ENCODE measurements at places on chromosomes 5 and 9. TPM values are rescaled to one million over a fixed set of nuclear protein-coding genes. Genes with fewer than 3 reads are reported as not detected.
A peak's percentile ranks its signal among the peaks of the same experiment; 100 is the strongest.

TRPM6 gene
- 1.5 TPM for total RNA-seq

FBXO4 gene
- total RNA-seq = 5.6 TPM

PCDHB11 gene
- total RNA-seq = 8.9 TPM

DNA sequence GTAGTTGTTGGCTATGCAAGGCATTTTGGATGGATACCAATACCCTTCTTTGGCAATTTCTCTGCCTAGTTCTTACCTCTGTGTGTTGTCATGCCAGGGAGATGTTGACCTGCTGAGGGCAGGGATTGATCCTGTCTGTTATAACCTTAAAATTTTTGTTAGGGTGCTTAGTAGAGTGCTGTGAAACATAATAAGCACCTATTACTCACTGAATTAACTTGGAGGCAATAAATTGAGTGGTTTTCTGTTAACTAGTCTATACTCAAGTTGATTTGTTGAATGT is 177.2 kb downstream of the ARHGAP26 start:
- no peak for DNase-seq

- DNase-seq = no peak
These were observed 256.2 kb downstream of the FER start for GRCh38 chr5:109003928-109004327.

- DNase-seq = peak; percentile 44
These were observed 1.0 kb downstream of the CEMIP2 start for GRCh38 chr9:71767163-71767775.

GRCh38 chr9:99726758-99727157 is 94.9 kb upstream of the NR4A3 start:
- peak; percentile 65 for DNase-seq

- DNase-seq = no peak
These were observed 21.0 kb downstream of the LARP1 start for GRCh38 chr5:154776167-154776566.

- DNase-seq = peak; percentile 57
These were observed 65.3 kb downstream of the CSNK1A1 start for GRCh38 chr5:149485655-149486615.

DNA sequence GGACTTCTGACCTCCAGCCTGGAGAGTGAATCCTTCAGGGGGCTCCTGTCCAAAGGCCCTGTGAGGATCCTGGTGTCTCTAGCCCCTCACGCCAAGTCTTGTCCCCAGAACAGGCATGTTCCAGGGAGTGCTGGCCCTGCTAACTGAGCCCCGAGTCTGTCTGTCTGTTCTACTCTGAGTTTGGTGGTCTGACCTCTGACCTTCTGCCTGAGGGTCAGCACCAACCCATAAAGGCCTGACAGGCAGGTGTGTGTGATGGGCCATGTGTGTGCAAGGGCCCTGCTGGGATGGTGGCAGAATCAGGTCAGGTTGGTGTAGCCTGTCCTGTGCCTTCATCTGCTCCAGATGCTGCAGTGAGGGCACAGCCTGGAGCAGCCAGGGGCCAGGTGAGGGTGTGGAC is 46.3 kb downstream of the PHF2 start:
- DNase-seq = no peak

DNA sequence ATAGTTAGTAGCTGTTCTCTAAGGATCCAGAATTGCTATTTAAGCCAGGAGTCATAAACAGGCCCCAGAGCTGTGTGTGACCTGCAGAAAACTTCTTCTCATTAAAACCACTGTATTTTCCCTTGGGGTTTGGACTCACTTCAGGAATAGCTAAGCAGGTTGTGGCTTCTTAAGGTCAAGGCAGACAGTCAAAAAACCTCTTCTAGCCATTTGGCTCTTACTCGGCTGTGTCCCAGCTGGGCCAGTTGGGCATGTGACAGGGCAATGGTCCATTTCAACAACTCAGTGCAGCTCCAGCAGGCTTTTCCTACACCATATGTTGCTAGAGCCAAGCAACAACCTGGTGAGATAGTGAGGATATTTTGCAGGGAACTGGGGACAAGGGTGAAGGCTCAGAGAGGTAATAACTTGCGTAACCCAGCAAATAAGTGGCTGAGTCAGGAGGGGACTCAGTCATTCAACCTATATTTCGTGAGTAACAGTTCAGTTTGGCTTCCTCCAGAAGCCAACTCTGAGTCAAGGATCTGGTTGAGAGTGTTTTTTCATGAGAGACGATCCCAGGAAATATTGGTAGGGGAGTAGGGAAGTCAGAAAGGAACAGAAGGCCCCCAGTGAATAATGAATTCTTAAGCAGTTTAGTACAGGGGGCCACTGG is 115.4 kb upstream of the PPP2R2B start:
- no peak for DNase-seq

DNA sequence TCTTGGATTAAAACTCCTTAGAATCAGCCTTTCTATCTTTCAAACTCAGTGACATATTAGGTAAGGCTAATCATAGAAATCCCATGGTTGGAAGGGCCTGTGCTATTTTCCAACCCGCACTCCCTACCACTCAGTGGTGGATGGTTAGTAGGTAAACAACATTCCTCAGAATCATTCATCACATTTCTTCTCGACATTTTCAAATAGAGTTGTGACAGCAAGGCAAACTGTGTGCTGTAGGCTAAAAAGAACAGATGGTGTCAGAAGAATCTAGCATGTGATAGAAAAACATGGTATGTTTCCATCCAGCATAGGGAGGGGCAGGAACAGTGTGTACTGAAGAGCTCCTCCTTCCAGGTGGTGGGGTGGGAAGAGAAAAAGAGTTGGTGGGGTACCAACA is 227.3 kb upstream of the NMUR2 start:
- DNase-seq = no peak

GRCh38 chr9:18129809-18130334 is 344.1 kb upstream of the ADAMTSL1 start:
- no peak for DNase-seq

GRCh38 chr9:105928416-105928815 is 234.1 kb downstream of the TMEM38B start:
- no peak for DNase-seq

GRCh38 chr5:39146831-39147540 is 72.4 kb downstream of the FYB1 start:
- no peak for DNase-seq

DNA sequence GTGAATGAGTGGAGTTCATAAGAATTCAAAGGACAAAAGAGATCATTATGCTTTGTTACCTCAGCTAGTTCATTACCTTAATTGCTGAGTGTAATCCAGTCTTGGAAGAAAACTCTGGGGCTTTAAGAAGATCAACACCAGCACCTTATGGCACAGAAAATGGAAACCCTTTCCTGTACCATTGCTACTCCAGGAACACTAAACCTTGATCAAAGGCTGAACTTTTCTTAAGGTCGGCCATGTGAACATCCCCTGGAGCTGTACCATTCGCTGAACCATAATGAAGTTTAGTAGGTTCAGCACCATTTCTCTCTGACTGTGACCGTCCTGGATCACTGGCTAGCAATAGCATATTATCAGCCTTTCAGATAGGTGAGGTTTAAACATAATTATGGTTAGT is 97.4 kb downstream of the PBX3 start:
- no peak for DNase-seq

- DNase-seq = no peak
These were observed 152.0 kb downstream of the MYO10 start for GRCh38 chr5:16784088-16784487.

DNA sequence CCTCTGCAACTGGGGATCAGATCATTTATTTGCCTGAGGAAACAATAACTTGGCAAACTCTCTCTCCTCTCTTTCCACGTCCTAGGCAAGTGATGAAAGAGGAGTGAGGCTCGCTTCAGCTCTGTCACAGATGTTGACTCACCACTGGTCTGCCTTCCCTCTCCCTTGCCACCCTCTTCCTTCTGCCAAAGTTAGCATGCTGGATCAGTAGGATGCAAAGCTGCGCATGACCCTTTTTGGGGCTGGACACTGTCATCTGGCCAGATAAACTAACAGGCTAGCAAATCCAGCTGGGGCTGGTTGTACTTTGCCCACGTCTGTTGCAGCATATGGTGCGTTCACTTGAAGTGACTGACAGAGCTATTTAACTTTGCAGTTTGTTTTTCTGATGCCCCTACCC is 36.2 kb upstream of the SMARCA2 start:
- no peak for DNase-seq

DNA sequence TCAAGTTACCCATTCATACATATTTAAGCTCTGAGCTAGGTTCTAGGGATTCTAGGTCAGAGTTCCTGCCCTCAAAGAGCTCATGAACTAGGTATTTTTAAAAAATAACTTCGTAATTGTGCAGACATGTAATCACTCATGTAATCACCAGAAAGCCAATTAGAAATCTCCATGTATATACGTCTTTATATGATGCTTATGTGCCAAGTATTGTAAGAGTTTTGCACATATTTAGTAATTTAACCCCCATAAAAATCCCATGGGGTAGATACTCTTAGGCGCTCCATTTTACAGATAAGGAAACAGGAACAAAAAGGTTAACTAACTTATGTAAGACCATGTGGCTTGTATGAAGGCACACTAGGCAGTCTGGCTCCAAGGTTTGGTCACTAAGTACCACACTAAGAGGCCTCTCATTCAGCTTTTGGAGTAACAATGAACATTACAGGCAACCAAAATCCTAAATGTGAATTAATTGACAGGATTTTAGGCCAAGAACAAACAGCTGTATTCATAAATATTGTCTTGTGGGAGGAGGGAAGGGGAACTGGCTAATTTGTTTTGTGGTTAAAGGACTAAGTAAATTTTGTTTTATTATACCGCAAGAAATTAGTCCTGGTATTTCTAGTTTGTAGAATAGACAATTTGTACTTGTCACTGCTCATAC is 1.7 kb upstream of the OTULINL start:
- no peak for DNase-seq

- DNase-seq = no peak
These were observed 354.6 kb downstream of the ARRDC3 start for GRCh38 chr5:91028499-91028956.

GRCh38 chr5:150015415-150015814 is 14.9 kb downstream of the HMGXB3 start:
- DNase-seq = no peak

- peak; percentile 54 for DNase-seq
These were observed at the start of gene TNFSF15 for GRCh38 chr9:114805670-114806525. TSS of gene TNFSF15 (minus strand) at chr9:114806039. CDS start at chr9:114806012, 27 bp downstream.

DNA sequence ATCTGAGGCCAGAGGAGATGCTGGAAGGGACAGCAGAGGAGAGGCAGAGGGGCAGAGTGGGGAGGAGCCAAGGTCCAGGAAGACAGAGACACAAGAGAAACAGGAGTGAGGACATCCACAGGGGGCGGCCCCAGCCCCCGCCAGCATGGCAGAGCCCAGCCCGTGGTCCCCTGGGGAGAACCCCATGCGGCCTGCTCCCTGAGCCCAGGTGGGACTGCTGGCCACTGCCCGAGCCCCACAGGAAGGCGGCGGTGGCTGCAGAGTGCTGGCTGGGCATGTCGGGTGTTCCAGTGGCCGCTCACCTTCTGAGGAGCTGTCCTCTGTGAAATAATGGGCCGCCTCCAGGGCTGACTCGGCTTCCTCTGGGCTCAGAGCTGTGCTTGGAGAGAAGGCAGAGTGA is 8.9 kb upstream of the MRNIP start:
- DNase-seq = no peak

DNA sequence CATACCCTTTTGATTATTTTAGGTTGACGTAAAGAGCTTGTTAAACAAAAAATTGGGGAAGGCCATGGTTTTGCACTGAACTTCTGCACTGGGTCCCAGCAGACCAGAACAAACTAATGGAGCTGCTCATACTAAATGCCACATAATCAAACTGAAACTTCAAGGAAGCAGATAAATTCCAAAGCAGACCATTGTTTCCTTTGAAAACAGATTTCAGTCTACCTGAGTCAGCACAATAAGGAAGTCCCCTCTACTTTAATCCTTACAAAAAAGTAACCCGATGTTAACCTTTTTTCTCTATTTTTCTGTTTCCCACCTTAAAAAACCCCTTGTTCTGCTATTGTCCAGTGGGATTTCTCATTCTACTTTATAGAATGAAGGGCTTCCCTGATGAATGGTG is 39.2 kb downstream of the WDR36 start:
- DNase-seq = no peak

DNA sequence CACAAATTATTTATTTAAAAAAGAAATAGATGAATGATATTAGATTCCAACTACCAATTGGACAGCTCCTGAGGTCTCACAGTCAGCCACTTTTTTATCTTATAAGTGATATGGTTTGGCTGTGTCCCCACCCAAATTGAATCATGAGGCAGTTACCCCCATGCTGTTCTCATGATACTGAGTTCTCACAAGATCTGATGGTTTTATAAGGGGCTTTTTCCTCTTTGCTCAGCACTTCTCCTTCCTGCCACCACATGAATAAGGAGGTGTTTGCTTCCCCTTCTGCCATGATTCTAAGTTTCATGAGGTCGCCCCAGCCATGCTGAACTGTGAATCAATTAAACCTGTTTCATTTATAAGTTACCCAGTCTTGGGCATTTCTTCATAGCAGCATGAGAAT is 12.9 kb downstream of the NLN start:
- no peak for DNase-seq

DNA sequence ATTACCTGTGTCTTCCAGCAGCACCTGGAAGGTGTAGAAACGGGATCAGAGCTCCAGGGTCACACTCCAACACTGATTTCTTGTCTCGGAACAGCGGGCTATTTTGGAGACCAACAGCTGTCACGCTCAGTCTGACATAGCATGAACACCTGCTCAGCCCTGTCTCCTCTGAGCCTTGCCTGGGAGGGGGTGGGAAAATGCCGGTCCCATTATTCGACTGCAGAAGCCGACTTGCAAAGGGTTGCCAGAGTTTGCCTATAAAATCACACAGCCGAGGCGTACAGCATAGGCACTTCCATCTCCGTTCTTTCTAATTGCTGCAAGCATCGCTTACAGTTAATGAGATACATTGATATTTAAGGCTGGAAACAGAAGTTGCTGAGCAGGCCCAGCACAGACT is 300.8 kb upstream of the MSX2 start:
- peak; percentile 88 for DNase-seq

- DNase-seq = no peak
These were observed 358.8 kb upstream of the ADAMTS16 start for GRCh38 chr5:4781299-4781698.

DNA sequence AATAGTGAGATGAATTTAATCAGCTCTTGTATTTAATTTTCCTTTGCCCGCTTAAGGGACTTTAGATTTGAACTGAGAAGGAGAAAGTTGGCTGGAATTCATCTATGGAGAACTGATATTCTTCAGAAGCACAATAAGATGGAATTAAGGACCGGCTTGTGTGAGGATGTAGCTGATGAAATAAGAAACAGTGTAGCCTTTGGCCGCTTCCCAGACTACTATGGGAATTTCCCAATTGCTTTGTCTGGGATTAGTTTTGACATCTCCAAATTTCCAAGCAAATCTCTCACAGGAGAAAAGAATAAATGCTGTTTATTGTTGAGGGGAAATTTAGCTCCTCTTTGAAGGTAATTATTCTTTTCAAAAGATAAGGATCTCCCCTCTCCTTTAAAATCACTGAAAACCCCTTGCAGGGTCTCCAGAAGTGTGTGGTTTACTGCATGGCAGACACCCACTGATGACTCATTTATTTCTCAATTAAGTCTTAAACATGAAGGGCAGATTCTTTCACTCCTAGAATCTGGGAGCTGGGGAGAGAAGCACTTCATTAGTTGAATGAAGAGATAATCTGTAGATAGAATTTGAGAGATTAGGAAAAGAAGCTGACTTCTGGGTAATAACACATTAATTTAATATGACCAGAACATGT is 606.5 kb upstream of the ADAMTS16 start:
- no peak for DNase-seq

Data from SJCRH30 (cell line).